ENCODE measurements at places on chromosomes 4 and X.

DNA sequence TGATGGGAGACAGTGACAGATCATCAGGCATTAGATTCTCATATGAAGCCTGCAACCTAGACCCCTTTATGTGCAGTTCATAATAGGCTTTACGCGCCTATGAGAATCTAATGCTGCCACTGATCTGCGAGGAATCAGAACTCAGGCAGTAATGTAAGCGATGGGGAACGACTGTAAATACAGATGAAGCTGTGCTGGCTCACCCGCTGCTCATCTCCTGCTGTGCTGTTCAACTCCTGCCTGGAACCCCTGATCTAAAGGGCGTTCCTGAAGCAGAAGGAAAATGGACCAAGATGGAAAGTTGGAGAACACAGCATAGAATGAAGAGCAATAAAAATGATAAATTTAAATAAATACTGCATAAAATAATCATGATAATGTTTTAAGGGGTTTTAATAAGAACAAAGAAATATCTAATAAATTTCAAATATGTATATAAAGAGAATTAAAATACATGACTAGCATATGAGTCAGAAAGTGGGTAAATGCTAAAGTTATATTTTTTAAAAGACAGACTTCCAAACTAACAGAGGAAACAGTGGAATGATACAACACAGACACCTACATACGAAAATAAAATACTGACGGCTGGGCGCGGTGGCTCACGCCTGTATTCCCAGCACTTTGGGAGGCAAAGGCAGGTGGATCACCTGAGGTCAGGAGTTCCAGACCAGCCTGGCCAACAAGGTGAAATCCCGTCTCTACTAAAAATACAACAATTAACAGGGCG lies 59.2 kb downstream of the RBM47 start:
- DNase-seq: no peak

- DNase-seq: no peak
These were observed 152.0 kb upstream of the SLC4A4 start for GRCh38 chr4:71186566-71187403.

DNA sequence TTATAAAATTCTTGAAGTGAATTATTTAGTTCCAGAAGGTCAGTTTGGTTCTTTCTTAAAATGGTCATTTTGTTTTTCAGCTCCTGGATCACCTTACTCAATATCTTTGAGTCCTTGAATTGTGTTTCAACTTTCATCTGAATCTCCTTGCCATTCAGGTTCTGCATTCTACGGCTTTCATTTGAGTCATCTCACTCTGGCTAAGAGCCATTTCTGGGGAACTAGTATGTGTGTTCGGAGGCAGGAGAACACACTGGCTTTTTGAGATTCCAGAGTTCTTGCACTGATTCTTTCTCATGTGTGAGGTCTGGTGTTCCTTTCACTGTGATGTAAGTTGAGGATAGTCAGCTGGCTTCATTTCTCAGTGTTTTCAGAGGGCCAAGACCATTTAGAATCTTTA lies 708.4 kb upstream of the FRG1 start:
- DNase-seq: no peak

GRCh38 chr4:174314770-174315169 lies 31.1 kb downstream of the CEP44 start:
- no peak for DNase-seq

DNA sequence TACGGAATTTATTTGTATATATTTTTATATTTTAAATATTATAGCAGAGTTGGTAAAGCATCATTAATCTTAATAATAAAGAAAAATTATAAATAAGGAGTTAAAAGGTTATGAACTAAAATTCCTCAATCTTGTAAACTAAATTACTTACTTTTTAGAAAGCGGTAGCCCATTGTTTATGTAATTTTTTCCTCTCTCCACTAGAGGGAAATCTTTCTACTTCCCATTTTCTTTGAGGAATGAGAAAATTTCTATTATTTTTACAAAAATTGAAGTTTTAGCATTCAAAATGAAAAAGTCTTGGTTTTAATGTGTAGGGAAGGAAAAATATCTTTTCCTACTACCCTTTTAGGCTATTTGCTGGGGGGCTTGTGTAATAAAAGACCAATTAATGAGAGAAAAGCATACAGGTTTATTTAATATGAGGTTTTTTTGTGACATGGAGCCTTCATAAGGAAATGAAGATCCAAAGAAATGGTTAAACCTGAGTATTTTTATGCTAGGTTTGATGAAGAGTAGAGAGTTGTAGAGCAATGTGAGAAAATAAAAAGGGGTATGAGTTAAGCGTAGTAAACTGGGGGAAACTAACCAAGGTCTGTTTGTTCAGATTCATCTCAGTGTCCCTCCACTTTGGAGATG lies 68.7 kb upstream of the ADAD1 start:
- no peak for DNase-seq

Measured in DMS153 (cell line).